Tongue (tissue), 3 donors: ENCODE measurements at places on chromosomes 4 and X.

DNA sequence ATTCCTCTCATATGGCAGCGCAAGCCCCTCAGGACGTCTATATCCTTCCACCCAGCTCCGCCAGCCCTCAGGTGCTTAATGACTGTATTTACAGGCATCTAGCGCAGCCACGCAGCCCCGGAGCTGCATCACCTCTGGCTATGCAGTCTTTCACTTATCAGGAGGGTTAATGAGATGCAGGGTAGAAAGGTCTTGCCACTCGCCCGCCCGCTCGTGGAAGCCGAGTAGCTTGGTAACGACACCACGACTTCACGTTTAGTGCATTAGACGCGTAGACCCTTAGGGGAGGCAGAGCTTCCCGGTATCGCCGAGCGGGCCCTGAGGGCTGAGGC is 1.5 kb upstream of the SLC16A2 start:
- no peak for DNase-seq

- peak; percentile 85 for DNase-seq
Measured at GRCh38 chrX:120790118-120790517, 85.5 kb downstream of the CT47B1 start.

DNA sequence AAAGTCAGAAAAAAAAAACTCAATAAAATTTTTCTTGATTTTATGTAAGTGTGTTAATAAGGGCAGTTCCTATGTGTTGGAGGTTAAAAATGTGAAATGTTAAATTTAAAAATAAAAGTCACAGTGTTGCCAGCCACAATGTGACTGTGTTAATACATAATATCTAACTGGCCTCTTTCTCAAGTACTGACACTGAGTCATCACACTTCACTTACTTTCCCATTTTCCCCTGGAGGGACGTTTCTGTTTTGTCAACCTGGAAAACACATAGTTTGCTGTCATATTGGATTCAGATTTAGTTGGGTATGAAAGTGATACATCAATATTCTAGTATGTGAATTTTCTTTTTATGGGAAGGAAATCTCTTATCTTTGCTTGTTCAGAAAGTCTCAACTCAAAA is 46.4 kb downstream of the ARHGEF38 start:
- DNase-seq = no peak

DNA sequence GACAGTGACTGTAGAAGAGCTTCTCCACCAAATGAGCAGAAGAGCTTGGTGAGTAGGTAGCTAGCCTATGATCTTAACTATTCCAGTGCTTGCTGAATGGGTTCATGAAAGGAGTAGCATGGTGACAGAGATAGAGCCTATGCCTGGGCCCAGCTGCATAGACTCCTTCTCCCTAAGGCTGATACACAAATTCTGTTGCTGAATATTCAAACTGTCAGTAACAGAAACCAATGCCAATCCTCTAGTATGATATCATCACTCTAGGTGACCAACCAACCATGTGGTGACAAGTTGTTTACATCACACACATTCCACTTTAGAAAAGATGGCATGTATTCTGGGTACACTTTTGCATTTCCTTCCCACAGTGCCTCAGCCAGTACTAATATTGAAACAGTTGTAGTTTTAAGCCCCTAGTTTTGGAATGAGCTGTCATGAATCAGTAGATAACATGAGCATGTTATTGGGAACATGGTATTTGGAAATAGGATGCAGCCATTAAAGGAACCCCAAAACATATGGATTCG is 103.4 kb upstream of the GRXCR1 start:
- DNase-seq = no peak

GRCh38 chr4:64250061-64250460 is 159.2 kb downstream of the TECRL start:
- DNase-seq = peak; percentile 18

- DNase-seq = peak; percentile 73
Measured at GRCh38 chr4:47926667-47927258, 12.4 kb upstream of the NFXL1 start.
